Pons (tissue), 1 donor: ENCODE measurements at places on chromosomes 6 and 20.

- DNase-seq: no peak
Observed at GRCh38 chr20:63061771-63062100, 55.0 kb upstream of the BHLHE23 start.

DNA sequence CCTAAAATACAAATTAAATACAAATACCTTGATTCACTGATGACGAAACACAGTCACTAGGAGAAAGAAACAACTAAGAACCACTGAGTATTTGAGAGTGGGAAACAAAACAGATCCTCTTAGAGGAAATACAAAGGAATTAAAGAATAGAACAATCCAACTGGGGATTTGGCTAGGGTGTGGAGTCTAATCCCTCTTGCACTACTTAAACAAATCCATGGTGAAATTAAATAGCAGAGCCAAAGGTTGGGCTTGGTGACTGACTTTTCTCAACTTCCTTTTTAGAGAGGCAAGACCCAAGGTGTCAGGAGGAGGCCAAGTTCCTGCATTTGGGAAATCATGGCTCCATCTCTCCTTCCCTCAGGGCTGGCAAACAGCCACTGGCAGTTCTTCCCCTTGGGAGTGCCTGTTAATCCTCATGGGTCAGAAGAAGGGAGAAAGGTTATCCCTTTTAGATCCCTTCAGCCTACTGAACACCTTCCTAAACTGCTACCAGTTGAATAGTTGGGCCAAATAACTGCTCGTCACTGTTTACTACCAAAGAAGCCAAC, 101.2 kb upstream of the TRAF3IP2 start:
- DNase-seq: no peak

GRCh38 chr6:10736731-10737130, 10.9 kb upstream of the TMEM14B start:
- no peak for DNase-seq

DNA sequence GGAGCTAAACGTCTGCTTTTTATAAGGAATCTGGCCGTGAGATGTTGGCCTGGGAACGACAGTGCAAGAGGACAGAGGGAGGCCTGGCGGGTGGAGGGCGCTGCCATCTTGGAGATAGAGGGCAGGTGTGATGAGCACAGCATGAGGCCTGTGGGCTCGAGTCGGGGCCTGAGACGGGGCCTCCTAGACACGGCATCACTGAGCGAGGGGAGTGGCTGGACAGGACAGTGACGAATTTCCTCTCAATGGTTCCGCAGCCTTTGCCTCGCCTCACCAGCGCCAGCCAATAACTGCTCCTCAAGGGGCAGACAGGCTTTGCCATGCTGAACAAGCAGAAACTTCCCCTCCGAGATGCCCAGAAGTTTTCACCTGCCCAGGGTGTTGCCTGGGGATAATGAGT, 376.7 kb downstream of the THBS2 start:
- DNase-seq: no peak

GRCh38 chr6:42569102-42570028, 5.5 kb downstream of the UBR2 start:
- DNase-seq: no peak

GRCh38 chr20:40718982-40719729, 30.1 kb upstream of the MAFB start:
- DNase-seq: peak; percentile 20

DNA sequence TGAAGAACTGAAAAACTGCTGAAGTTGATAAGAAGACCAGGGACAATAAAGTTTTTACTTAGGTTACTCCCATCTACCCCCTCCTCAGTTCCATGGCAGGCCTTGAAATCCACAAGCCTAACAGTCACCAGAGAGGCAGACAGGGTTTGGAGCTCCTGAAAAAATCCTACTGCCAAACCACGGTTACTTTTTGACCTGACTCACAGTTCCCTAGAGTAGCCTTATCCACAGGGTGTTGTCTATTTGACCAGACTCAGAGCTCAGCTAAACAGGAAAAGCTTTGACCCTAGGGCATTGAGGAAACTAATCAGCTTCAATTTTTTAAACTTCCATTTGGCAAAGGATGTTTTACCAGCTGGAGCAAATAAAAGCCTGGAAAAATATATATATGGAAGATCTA, 257.7 kb upstream of the NT5E start:
- no peak for DNase-seq

GRCh38 chr6:27234576-27234975, 12.9 kb upstream of the PRSS16 start:
- DNase-seq: no peak

DNA sequence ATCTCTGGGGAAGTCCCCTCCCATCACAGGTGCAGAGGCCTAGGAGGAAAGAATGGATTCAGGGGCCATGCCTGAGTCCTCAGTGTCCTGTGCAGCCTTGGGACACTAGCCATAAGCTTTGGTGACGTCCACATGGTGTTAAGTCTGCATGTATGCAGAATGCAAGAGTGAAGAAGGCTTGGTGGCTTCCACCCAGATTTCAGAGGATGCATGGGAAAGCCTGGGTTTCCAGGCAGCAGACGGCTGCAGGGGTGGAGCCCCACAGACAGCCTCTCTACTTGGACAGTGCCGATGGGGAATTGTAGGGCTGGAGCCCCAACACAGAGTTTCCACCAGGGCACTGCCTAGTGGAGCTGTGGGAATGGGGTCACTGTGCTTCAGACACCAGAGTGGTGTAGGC, 117.1 kb upstream of the NRN1 start:
- DNase-seq: no peak

- DNase-seq: peak; percentile 57
Observed at GRCh38 chr6:163098827-163099479, 315.6 kb upstream of the QKI start.

GRCh38 chr6:37116326-37116725, 53.6 kb upstream of the PIM1 start:
- no peak for DNase-seq

- no peak for DNase-seq
Observed at GRCh38 chr6:160426136-160426535, 78.0 kb downstream of the SLC22A3 start.

DNA sequence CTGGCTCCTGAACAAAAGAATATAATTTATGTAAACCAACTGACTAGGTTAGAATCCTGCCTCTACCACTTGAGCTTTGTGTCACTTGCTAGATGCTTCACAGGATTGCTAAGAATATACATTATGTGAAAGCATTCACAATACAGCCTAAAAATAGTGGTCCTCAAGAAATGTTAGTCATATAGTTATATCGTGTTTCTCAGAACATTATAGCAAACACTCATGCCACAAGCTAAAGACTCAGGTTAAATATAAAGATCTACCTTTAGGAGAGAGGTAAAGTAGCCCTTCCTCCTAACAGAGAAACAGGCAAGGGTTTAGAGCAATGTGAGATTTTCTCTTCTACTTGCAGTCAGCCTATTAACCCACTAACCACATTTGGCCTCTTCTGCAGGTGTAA, 17.8 kb upstream of the ALDH8A1 start:
- DNase-seq: no peak

- DNase-seq: no peak
Observed at GRCh38 chr20:63889241-63890200, 5.4 kb upstream of the DNAJC5 start.
